Glomerular endothelial cell (primary cell): ENCODE measurements at places on chromosomes 12 and 14. TPM values are rescaled to one million over a fixed set of nuclear protein-coding genes. Genes with fewer than 3 reads are reported as not detected.

The ANKRD33 gene
- total RNA-seq = 1.2 and 3.2 TPM in 2 replicates

The MMP19 gene
- total RNA-seq = 0.99 and 5.6 TPM in 2 replicates

The EIF2S3B gene
- 0.35 and 2.3 TPM in 2 replicates for total RNA-seq

The LETMD1 gene
- total RNA-seq = 28.0 and 34.6 TPM in 2 replicates

The TRHDE gene
- total RNA-seq = 1.5 and 2.9 TPM in 2 replicates

The LRRC43 gene
- 1.4 and 2.7 TPM in 2 replicates for total RNA-seq

The PYGL gene
- 46.8 and 69.1 TPM in 2 replicates for total RNA-seq

The NUMB gene
- total RNA-seq = 72.4 and 77.6 TPM in 2 replicates

The ABCD4 gene
- total RNA-seq = 51.2 and 70.4 TPM in 2 replicates

The PMCH gene
- not detected in 2 replicates for total RNA-seq

The MORN3 gene
- 0.73 and 0.88 TPM in 2 replicates for total RNA-seq

The CDCA3 gene
- 6.0 and 14.6 TPM in 2 replicates for total RNA-seq

The MMP17 gene
- 24.3 and 26.6 TPM in 2 replicates for total RNA-seq

The AQP2 gene
- not detected in 2 replicates for total RNA-seq

GRCh38 chr12:55060470-55060869, 40.7 kb downstream of the NEUROD4 start:
- DNase-seq = no peak

DNA sequence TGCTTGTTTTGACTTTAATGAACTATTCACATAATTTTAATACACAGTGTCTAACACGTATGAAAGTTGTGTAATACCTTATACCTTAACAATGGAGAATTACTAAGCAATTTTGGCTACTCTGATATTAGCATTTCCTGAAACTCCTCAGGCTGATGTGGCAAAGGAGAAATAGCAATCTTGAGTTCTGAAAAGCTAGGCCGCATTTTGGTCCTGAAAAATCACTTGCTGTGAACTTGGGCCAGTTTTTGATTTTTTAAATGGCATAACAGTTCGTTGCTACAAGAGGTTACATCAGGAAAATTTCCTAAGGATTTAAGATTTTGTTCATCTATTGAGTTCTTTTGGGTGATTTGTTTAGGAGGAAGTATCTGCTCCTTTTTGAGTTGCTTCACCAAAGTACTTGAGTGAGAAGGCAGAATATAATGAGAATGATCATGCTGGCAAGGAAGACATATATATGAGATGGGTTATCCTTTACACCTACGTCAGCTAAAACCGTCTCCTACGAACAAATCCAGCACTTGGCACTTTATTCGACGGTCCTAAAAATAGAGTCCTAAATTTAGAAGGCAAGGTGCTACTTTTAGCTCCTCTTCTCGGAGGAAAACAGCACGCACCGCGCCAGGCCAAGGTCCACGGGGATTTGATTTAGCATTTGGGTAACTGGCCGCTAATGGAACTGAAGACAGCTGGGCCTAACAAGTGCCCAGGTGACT, 32.2 kb downstream of the MIA2 start:
- no peak for DNase-seq

DNA sequence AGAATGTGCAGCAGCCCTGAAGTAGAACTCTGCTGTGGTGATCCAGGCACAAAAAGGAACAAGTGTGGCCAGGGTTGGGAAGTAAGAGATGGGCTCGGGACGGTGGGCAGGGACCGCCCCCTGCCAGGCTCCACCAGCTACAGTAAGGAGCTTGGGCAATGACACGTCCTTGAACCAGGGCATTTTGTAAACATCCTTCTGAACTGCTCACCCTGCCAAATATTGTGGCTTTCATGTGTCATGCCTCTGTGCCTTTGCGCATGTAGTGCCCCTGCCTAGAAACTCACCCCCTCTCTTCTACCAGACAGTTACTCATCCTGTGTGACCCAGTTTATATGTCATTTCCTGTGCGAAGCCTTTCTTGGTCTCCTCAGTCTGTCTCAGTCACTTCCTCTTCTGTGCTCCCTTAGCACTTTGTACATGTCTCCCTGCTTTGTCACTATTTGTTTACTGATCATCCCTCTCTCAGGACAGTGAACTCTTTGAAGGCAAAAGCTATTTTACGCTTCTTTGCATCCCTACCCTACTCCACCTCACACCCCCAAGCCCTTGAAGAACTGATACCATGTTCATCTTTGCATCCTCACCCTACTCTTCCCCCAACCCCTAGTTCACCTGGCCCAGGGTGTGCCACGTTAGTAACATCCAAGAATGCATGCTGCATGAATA, 108.9 kb upstream of the PLEKHG7 start:
- DNase-seq = no peak

GRCh38 chr12:45268672-45269411, 52.9 kb downstream of the ANO6 start:
- peak; percentile 98 for DNase-seq

DNA sequence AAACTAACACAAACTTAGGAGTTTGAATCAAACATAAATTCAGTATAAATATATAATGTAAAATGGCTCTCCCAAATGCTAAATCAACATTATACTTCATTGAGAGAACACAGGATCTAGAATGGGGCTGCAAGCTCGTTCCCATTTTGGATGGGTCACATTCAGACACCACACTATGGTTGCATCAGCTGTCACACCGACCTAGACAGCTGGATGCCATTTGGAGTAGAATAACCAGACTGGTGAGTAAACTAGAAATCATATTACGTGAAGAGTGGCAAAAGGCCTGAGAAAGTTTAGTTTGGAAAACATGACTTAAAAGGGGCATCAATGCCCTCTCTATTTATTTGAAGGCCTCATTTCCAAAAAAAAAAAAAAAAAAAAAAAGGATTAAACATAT, 430.4 kb downstream of the NPAS3 start:
- DNase-seq = no peak

GRCh38 chr12:32907166-32907565, 10.6 kb upstream of the PKP2 start:
- no peak for DNase-seq

DNA sequence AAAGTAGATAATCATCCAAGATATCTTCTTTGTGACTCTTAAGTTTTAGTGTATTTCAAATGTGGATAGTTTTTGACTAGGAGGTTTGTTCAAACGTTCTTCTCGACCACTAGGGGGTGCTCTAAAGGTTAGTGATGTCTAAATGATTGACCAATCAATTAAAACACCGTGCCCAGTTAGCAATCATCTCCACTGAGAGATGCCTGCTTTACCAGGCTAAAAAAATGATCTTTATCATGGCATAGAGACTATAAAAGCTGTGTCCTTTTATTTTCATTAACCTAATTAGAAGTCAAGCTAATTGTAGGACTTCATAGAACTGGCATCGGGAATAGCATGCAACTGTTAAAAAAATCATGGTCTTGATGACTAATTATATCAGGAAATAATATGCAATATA, 153.9 kb downstream of the PRKCH start:
- no peak for DNase-seq

DNA sequence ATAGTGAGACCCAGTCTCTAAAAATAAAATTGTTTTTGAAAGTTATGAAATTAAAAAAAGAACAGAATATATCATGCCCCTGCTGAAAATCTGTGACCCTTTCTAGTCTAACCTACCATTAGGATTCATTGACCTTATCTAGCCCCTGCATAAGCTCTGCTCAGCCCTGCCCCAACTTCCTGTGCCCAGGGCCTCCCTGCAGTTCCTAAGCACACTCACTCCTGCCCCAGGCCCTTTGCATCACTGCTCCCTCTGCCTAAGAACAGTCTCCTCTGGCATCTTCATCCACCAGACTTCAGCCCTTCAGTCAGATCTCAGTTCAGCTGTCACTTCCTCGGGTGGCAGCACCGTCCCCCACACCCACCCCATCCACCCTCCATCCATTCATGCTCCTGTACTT, 55.4 kb downstream of the SCARB1 start:
- DNase-seq = no peak

DNA sequence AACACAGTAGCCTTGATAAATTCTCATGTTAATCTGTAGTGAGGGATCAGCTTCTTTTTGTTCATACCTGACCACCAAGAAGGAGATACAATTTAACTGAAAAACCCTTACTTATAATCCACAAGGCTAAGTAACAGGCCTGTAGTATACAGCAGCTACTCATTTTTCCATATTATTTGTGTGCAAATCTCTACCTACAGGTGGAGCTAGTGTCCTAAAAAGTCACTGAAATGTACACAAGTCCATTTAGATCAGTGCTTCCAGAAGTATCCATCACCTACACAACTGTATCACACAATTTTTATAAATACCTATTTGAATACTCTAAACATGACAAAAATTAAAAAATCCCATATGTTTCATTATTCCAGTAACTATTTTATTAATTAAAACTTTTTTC, 173.2 kb downstream of the SLC35F4 start:
- DNase-seq = peak; percentile 54

GRCh38 chr12:52650520-52651081, 1.4 kb downstream of the KRT2 start:
- DNase-seq = no peak

GRCh38 chr12:71474791-71475190, 35.2 kb downstream of the LGR5 start:
- DNase-seq = no peak

DNA sequence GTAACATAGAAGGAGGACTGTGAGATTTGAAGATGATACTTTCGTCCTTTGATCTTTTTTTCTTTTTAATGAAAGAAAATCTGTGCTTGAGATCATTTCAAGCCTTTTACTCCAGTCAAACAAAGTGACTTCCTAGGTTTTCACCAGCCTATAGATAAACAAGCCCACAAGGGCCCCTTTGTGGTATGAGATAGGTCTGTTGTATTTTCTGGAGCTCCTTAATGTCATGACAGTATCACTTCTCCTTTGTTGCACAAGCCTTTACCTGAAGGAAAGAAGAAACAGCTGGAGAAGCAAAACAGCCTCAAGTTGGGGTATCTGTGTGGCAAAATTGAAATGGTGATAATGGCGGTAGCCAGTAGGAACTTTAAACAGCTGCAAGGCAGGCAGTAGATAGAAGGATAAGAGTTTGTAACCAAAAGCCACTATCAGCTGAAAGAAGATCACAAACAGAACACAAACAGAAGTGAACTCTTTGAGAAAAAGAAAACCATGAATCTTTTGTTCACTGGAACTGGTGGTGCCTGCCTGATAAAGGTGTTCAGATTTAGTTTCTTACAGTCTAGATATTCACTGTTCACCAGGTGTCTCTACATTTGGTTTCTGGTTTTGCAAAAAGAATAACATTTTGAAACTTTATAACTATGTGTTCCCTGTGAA, 96.8 kb downstream of the LGR5 start:
- no peak for DNase-seq

GRCh38 chr12:92496790-92497189, 206.0 kb upstream of the PLEKHG7 start:
- DNase-seq = no peak

DNA sequence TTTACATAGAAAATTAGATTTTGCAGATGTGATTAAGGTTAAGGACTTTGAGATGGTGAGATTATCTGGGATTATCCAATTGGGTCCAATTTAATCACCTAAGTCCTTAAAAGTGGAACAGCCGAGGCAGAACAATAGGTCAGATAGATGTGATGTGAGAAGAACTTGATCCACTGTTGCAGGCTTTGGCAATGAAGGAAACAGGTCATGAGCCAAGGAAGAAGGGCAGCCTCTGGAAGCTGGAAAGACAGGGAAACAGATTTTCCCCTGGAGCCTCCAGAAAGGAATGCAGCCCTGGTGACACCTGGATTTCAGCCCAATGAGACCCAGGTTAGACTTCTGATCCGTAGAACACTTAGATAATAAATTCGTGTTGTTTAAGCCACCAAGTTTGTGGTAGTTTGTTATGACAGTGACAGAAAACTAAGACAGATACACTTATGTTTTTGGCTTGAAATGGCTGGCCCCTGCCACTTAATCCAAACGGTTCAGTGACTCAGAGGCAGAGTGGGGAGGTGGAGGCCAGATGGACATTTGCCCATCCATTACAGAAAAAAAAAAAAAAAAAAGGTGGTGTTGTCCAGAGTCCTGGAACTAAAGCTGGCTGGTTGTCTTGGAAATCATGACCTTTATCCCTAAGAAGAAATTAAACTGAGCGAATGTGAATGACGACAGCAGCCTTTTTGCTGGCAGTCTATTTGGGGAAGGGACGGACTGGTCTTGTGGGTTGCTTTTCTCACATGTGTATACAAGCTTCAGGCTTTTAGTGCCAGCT, 181.9 kb upstream of the NRXN3 start:
- no peak for DNase-seq

GRCh38 chr14:101030586-101030985, 127.1 kb upstream of the RTL1 start:
- DNase-seq = no peak

GRCh38 chr14:24903337-24903736, 146.6 kb downstream of the STXBP6 start:
- no peak for DNase-seq

GRCh38 chr12:92074889-92075288, 70.8 kb downstream of the BTG1 start:
- DNase-seq = no peak

- DNase-seq = no peak
These were observed 30.1 kb downstream of the MED13L start for GRCh38 chr12:116247377-116247776.

GRCh38 chr12:79378496-79378895, 312.3 kb downstream of the PAWR start:
- DNase-seq = no peak

DNA sequence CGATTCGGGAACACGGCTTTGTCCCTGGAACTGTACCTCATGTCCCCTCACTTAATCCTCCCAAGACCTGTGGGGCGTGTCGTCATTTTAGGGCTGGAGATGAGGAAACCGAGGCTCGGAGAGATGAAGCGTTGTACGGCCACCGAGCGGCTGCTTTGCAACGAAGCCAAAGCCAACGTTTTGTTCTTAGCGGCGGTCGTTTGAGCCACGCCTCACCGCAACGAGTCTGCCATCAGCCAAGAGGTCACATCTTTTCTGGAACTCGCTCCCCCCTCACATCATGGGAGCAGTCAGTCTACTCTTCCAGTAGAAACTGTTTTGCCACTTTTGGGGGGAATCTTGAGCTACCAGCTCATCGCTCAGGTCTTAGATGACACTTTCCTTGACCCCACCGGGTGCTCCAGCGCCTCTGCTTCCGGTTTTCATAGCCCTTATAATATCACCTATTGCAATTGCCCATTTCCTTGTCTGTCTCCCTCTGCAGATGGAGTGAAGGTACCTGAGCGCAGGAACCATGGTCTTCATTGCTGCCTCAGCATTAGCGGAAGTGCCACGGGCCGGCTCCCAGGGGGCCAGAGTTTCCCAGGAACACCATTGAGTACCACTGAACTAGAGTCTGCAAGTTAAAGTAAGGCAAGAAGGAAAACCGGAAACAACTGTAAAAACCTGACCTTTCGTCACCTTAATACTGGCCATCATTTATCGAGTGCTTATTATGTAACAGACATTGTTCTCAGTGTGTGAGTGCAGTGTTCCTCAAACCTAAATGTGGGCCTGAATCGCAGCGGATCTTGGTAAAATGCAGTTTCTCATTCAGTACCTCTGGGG, 19.6 kb downstream of the NINJ2 start:
- no peak for DNase-seq

GRCh38 chr14:20486684-20487395, 17.6 kb downstream of the PNP start:
- DNase-seq = no peak

GRCh38 chr12:114683709-114684097, 272 bp downstream of the TBX3 start:
- no peak for DNase-seq

GRCh38 chr12:82593143-82593542, 93.6 kb upstream of the TMTC2 start:
- no peak for DNase-seq
